ENCODE measurements at places on chromosomes 5 and 9.

DNA sequence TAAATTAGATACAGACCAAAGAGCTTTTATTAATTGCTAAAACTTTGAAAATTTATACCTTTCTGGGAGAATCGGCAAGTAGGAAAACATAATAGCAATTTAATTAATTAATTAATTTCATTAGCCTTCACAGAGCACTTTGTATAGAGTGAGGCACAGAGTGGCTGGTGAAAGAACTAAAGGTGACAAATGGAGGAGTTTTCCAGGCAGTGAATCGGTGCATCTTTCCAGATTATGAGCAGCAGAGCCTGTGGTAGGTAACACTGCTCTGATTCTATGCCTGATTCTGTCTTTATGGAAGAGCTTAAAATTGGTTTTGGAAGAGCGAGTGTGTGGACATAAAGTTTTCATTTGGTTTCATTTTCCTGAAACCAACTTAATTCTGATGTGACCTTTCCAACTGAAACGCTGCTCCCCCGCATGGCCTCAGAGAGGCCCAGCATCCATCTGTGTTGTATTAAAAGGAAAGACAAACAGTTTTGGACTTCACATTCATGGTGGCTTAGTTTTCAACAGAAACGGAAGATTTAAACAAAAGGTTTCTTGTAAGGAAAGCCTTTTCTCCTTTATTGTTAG, 188.9 kb upstream of the RPS23 start:
- DNase-seq = no peak

GRCh38 chr9:92424340-92424739, at the start of gene OMD:
TSS of gene OMD (minus strand) at chr9:92424471. CDS start at chr9:92417558, 6,913 bp downstream.
- DNase-seq = no peak

DNA sequence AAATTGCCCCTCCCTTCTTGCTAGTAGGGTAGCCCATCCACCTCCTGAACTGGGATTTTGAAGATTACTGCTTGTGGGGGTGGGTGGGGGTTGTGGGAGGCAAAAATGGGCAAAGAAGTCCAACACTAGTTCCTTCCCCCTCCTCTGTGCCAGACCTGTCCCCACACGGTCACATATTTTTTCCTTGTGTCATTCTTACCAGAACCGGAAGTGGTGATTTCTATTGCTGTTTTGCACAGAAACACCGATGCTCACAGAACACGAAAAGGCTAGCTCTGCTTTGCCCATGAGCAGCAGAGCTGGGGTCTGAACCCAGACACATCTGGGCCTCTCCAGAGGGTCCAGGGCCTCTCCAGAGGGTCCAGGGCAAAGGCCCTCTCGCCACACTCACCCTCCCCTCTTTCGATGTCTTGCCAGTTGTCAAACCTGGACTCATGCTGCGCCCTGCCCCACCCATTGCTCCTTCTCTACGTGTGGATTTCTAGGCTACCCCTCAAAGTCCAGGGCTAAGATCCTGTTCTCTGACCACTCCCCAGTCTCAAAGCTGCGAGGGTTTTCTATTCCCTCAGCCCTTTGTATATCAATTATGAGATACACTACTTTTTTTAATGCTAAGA, 264.4 kb upstream of the MSX2 start:
- DNase-seq = no peak

DNA sequence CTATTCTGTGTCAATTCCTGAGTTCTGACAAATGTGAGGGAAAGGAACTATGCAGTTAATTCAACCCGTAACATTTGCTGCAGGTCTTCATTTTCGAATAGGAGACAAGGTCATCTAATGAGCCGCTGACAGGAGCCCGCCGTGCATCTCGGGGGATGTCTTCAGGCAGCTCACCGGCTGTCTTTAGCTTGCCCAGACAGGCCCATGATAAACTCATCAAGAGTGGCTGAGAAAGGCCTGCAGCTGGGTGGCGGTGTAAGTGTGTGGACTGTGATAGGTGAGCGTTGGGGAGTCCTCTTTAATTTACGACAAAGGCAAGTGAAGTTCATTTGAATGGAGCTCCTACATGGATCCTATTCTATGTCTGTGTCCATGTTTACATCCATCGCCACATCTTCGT, 190.5 kb downstream of the ADCY2 start:
- DNase-seq = no peak

- no peak for DNase-seq
These were observed 7.4 kb downstream of the MEGF10 start for GRCh38 chr5:127298036-127298429.

- no peak for DNase-seq
These were observed 35.2 kb downstream of the SLC9A3 start for GRCh38 chr5:488744-489688.

DNA sequence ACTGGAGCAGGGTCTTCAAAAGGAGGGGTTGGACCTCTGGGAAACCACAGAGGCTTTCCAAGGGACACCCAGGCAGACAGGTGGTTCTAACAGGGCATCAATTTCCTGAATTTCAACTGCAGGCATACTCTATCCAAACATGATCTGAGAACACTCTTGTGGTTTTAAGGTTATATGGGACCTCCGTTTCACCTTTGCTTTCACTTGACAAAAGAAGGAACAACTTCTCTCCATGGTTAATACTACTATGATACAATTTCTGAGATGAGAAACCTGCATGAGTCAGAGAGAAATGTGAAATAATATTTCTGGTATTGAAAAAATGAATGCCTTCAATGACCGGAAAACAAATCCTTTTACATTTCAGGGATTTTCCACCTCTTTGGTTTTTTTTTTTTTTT, 28.0 kb upstream of the ERAP1 start:
- no peak for DNase-seq

DNA sequence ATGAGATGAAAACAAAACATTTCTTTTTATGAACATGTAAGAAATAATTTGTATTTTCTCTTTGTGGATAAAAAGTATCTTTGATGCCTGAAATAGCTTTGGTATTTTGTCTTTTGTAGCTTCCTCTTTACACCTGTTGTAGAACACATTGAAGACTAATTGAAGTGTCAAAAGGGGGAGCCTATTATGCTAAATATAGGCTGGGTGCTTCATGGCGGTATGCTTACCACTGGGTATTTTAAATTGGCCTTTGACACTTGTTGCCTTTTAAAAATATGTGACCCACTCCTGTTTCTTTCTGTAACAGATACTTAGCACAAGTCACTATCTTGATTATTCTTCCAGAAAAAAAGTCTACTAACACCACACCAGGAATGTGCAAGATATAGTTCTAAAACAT, 226.4 kb downstream of the KIAA0825 start:
- DNase-seq = no peak

DNA sequence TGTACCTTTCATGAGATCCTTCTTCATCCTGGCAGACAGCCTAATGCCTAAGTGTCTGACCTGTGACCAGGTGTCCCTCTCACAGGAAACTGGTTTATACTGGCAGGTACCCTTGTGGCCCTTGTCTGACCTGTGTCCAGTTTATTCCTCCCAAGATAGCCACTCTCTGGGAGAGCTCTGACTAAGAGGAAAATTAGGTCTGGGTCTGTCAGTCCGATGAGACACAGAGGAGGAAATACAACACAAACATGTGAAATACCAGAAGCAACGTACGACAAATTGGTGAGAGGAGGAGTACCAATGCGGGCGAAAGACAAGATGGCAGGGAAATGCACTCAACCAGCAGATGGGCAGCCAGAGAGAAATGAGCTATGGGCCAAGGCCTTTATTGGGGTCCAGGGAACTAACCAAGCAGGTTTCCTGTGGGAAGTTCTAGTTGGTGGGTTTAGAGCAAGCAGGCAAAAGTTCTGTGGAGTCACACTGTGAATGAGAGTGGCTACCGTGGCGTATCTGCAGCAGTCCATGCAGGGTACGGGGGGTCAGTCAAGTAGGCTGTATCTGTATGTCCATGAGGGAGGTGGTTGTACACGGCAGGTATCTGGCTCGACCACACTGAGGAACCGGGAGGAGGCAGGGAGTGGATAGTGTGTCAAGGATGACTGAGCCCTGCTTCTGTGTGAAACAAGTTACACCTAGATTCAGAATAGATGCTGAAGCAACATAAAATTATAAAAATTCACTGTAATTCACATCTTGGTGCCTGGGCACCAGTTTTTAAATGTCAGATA, 109.0 kb downstream of the MLLT3 start:
- no peak for DNase-seq

GRCh38 chr9:121358751-121359150, 11.3 kb downstream of the STOM start:
- DNase-seq = no peak

GRCh38 chr9:19137282-19137681, 10.0 kb upstream of the PLIN2 start:
- DNase-seq = no peak

GRCh38 chr9:13330396-13331004, 51.0 kb upstream of the MPDZ start:
- DNase-seq = no peak

Measured in stimulated activated CD8-positive, alpha-beta memory T cell treated with anti-CD3 and anti-CD28 coated beads, Interleukin-2, amount 100 ng/mL, for 48 hours (primary cell).